NCI-H2081 treated with DMSO at 0.1 percent for 48 hours (cell line): ENCODE measurements at places on chromosomes 5 and 9.

DNA sequence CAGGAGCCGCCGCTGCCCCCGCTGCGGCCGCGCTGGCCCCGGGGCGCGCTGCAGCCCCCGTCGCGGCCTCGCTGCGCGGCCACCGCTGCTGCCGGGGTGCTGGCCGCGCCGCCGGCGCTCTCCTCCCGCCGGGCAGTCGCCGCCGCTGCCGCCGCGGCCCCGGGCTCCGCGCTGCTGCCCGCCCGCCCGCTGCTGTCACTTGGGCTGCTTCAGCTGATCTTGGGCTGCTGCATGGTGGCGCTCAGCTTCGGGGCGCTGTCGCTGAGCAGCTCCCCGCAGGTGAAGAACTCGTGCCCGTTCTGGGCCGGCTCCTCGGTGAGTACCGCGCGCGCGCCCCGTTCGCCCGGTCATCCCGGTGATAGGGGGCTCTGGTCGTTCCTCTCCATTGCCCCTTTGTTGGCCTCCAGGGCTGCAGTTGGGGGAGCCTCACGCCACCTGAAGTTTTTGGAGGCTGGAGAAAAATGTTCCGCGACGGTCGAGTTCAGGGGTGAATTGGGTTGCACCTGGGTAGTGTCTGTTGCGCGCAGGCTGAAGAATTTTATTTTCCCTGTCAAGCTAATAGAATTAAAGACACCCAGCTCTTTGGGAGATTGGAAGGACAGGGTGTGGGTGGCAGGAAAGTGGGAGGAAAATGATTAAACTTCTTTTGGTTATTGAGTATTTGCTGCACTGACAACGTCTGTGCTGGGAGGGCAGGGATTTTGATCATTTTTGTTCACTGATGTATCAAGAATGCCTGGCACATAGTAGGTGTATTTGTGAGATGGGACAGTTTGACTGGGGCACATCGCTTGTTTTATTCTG is 596 bp downstream of the ENTREP1 start:
- DNase-seq: no peak

- DNase-seq: no peak
Observed at GRCh38 chr5:52725065-52725746, 62.5 kb upstream of the ITGA1 start.

GRCh38 chr9:70462300-70462699 is 47.8 kb upstream of the KLF9 start:
- DNase-seq: no peak

GRCh38 chr5:102295534-102296177 is 428 bp downstream of the SLCO4C1 start:
- no peak for DNase-seq

- no peak for DNase-seq
Observed at GRCh38 chr9:127223810-127224177, 40.8 kb upstream of the GARNL3 start.
